ENCODE measurements at places on chromosomes 7 and 10. TPM values are rescaled to one million over a fixed set of nuclear protein-coding genes. Genes with fewer than 3 reads are reported as not detected.
A peak's percentile ranks its signal among the peaks of the same experiment; 100 is the strongest.

HHEX gene
- not detected for total RNA-seq

- DNase-seq, result peak; percentile 72
- H3K27ac ChIP-seq, result no peak overlapping the region
- H3K4me1 ChIP-seq, result peaks cover 13% of the 10 kb centered on the region
- no peak overlapping the region for H3K4me3 ChIP-seq
- peaks cover 7% of the 10 kb centered on the region for H3K36me3 ChIP-seq
- H3K27me3 ChIP-seq, result no peaks in the 10 kb centered on the region
These were observed 16.1 kb upstream of the TRPV6 start for GRCh38 chr7:142901426-142902259.

DNA sequence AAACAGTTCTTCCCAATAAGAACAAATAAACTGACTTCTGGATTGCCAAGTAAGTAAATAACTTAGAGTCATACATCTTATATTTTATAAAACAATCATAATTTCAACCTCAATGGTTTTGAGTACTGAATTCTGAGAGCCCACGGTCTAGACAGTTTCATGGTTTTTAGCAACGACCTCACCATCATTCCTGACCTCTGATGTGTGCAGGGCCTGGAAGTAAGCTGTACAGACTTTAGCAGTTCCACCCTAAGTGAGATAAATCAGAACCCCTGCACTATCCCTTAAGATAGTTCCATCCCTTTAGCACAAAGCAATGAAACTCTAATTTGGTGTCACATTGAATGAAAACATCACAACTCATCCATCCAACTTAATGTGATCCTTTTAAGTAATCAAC, 86.0 kb downstream of the NEBL start:
- H3K27me3 ChIP-seq, result no peaks in the 10 kb centered on the region
- no peak for DNase-seq
- H3K27ac ChIP-seq, result no peak overlapping the region
- H3K4me1 ChIP-seq, result no peaks in the 10 kb centered on the region
- H3K36me3 ChIP-seq, result no peaks in the 10 kb centered on the region

- no peaks in the 10 kb centered on the region for H3K4me1 ChIP-seq
- H3K4me3 ChIP-seq, result no peak overlapping the region
- DNase-seq, result no peak
- no peaks in the 10 kb centered on the region for H3K27me3 ChIP-seq
These were observed 42.6 kb upstream of the C7orf33 start for GRCh38 chr7:148547951-148548350.

SLC18A3 gene
- not detected for total RNA-seq

DNA sequence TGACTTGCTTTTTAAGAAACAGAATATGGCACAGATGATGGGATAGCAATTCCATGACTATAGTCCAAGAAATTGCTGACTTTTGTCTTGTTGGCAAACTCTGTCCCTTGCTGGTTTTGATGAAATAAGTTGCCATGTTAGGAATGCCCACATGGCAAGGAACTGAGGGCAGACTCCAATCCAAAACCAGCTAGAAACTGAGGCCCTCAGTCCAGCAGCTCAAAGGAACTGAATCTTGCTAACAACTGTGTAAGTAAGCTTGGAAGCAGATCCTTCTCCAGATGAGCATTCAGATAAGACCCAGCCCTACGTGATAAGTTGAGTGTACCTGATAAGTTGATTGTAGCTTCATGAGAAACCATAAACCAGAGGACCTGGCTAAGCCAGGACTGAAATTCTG, 64.3 kb upstream of the BMPER start:
- H3K36me3 ChIP-seq, result no peaks in the 10 kb centered on the region
- H3K27me3 ChIP-seq, result no peaks in the 10 kb centered on the region
- H3K4me1 ChIP-seq, result no peaks in the 10 kb centered on the region

DNA sequence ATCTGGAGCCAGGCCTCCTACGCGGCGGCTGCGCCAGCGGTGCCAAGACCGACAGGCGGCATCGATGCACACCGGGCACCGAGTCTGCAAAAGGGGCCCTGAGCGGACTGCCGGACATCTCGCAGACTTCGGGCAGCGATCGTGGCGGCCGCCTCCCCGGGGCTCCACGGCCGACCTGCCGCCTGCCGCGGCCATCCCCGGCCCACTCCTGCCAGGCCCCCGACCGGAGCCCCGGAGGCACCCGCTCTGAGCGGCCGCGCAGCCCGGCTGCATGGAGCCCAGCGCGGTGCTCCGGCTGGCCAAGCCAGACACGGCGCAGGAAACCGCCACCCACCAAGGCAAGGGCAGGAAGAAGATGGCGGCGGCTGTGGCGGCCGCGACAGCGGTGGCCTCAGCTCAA, 154.2 kb upstream of the KCTD7 start:
- H3K27me3 ChIP-seq, result no peaks in the 10 kb centered on the region
- no peak for DNase-seq
- no peak overlapping the region for H3K27ac ChIP-seq
- H3K4me3 ChIP-seq, result no peak overlapping the region
- no peaks in the 10 kb centered on the region for H3K4me1 ChIP-seq

- no peak overlapping the region for H3K4me3 ChIP-seq
- H3K27ac ChIP-seq, result no peak overlapping the region
- no peaks in the 10 kb centered on the region for H3K27me3 ChIP-seq
- H3K36me3 ChIP-seq, result no peaks in the 10 kb centered on the region
- DNase-seq, result no peak
- H3K4me1 ChIP-seq, result peaks cover 17% of the 10 kb centered on the region
These were observed 321.2 kb downstream of the FRMD4A start for GRCh38 chr10:14009371-14010100.

- H3K36me3 ChIP-seq, result no peaks in the 10 kb centered on the region
- no peak overlapping the region for H3K27ac ChIP-seq
- peak; percentile 56 for DNase-seq
- no peak overlapping the region for H3K4me3 ChIP-seq
These were observed 607.2 kb upstream of the MGMT start for GRCh38 chr10:128859738-128860386.

DNA sequence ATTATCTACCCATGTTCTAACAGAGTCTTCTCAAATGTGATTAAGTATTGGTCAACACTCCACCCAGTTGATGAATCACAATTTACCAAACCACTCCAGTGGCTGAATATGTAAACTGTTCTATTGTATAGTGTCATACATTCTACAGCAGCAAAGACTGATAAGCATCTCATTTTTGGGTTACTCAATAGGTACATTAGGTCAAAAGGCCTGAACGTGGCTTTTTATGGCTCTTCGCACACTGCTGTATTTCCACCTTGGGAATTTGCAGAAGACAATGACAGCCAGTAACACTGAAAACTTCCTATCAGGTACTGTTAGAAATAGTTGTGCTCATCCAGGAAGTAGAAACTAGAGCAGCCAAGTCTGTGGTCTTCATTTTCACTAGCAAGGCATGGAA, 166.9 kb downstream of the GLI3 start:
- peak overlapping the region; percentile 93 for H3K27ac ChIP-seq
- no peaks in the 10 kb centered on the region for H3K36me3 ChIP-seq
- DNase-seq, result no peak
- peaks cover 95% of the 10 kb centered on the region for H3K4me1 ChIP-seq
- no peak overlapping the region for H3K4me3 ChIP-seq
- H3K27me3 ChIP-seq, result no peaks in the 10 kb centered on the region

DNA sequence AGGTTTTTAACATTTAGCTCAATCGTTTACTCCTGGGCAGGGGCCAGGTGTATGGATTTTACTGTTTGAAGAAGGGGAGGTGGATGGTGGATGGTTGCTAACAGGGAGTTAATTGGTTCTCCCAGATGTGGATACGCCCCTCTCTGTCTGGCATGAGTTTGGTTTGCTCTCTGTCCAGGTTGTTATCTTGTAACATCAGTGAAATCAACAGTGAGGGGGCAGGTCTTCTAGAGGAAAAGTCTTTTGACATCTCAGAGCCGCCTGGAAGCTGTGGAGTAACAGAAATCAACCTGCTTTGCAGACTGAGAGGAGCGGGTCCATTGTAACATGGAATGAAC, 243.4 kb downstream of the MGMT start:
- no peak for DNase-seq
- no peak overlapping the region for H3K27ac ChIP-seq
- peaks cover 24% of the 10 kb centered on the region for H3K4me1 ChIP-seq
- H3K4me3 ChIP-seq, result no peak overlapping the region
- no peaks in the 10 kb centered on the region for H3K36me3 ChIP-seq

COL1A2 gene
- total RNA-seq, result 47.9 TPM

TET1 gene
- 67.3 TPM for total RNA-seq

- H3K4me3 ChIP-seq, result no peak overlapping the region
- H3K4me1 ChIP-seq, result peaks cover 7% of the 10 kb centered on the region
- DNase-seq, result no peak
- no peak overlapping the region for H3K27ac ChIP-seq
These were observed 11.9 kb upstream of the SUN1 start for GRCh38 chr7:820341-820740.

- H3K4me3 ChIP-seq, result no peak overlapping the region
- H3K27me3 ChIP-seq, result no peaks in the 10 kb centered on the region
- no peaks in the 10 kb centered on the region for H3K36me3 ChIP-seq
- DNase-seq, result no peak
- no peaks in the 10 kb centered on the region for H3K4me1 ChIP-seq
- H3K27ac ChIP-seq, result no peak overlapping the region
These were observed 72.8 kb upstream of the NMT2 start for GRCh38 chr10:15241306-15241705.

DNA sequence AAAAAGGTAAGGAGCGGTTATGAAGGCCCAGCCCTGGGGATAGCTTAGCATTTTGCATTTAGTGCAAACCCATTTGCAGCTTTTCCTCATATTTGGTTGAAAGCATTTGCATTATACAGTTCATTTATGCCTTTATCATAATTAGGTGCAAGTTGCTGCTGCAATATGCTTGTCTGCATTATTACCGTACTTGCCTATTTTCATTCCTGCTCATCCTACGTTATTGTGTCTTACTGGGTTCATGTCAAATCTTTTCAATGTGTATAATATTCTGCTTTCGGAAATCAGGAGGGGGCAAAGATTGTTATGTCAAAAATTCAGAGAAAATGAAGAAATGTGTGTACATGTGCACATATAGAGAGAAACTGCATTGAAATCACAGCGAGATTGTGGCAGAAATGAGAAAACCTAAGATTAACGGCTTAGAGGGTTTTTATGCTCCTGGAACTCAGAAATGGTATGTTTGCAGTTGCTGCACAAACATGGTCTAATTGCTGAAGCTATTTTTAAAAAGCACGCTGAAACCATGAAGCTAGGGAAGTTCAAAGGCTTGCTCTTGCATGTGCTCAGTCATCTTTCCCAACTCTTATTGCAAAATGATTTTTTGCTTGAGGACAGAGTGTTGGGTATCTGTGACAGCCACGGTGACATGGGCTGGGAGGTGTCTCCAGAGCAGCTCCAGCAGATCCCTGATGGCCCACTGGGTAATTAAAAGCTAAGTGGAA, 613.2 kb downstream of the SDK1 start:
- no peak for DNase-seq
- no peaks in the 10 kb centered on the region for H3K27me3 ChIP-seq
- H3K4me1 ChIP-seq, result peaks cover 16% of the 10 kb centered on the region
- no peaks in the 10 kb centered on the region for H3K36me3 ChIP-seq
- no peak overlapping the region for H3K4me3 ChIP-seq
- no peak overlapping the region for H3K27ac ChIP-seq

APBB1IP gene
- total RNA-seq, result not detected

GRCh38 chr10:20953120-20953519, 56.0 kb upstream of the NEBL start:
- no peaks in the 10 kb centered on the region for H3K36me3 ChIP-seq
- no peaks in the 10 kb centered on the region for H3K27me3 ChIP-seq
- peaks cover 72% of the 10 kb centered on the region for H3K4me1 ChIP-seq
- DNase-seq, result no peak
